ENCODE measurements at places on chromosomes 2 and 18.

DNA sequence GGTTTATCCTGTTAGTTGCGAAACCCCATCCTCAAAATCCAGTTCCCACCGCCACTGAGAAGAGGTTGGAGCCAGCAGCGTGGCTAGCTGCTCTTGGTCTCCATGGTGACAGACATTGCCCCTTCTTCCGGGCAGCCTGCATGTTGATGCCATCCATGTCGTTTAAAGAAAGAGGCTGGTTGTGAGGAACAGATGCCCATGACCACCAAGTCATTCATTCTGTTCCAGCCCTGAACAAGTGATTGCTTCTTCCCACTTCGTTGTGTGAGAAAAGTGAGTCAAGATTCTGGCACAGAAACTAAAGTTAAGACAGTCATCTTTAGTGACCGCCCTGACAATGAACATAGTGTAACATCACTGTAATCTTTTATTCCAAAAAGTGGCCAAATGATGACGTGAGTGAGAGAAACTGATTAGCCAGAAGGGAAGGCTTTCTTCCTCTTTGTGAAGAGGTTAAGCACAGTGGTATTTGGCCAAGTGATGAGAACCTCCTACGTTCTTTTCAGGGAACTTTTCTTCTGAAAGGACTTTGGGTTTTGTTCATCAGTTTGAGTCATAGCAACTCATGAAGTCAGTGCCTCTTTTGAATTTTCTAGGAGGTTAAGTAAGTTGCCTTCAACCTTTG, 272.5 kb downstream of the GALR1 start:
- no peak for DNase-seq

- no peak for DNase-seq
These were observed 4.8 kb downstream of the ITGA4 start for GRCh38 chr2:181462033-181462432.

DNA sequence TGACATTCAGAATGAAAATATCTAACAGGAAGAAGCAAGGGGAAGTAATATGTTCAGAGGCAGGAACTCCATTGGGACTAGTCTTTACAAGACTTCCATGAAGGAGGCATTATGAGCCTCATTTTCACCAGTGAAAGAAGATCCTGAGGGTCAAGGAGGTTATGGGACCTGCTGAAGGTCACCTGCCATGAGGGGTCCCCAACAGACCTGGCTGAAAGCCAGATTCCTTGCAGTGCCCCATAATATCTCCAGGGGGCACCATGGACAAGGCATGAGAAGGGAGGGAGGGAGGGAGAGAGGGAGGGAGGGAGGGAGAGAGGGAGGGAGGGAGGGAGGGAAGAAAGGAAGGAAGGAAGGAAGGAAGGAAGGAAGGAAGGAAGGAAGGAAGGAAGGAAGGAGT, 27.9 kb downstream of the XDH start:
- no peak for DNase-seq

DNA sequence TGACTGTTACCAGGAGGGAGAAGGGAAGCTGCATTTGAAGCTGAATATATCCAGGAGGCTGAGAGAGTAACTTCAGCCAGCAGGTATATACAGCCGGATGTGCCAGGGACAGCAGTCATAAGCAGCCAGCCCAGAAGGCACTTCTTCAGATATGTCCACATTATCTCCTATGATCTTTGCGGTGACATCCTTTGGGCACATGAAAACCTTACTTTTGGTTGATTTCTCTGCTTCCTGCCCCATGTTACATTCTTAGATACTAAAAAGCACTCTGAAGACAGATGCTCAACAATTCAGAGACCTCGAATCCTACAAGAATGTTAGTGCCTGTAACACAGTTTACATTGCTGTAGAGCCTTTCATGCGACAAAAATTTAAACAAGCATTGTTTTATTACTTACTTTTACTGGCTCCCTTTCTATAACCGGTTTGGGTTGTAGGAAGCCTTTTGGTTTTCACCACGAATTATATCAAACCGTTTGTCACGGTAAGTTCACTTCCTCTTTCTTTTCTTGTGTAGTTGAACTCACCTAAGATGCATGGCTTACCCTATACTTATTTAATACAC, 50.3 kb upstream of the TLK1 start:
- no peak for DNase-seq

DNA sequence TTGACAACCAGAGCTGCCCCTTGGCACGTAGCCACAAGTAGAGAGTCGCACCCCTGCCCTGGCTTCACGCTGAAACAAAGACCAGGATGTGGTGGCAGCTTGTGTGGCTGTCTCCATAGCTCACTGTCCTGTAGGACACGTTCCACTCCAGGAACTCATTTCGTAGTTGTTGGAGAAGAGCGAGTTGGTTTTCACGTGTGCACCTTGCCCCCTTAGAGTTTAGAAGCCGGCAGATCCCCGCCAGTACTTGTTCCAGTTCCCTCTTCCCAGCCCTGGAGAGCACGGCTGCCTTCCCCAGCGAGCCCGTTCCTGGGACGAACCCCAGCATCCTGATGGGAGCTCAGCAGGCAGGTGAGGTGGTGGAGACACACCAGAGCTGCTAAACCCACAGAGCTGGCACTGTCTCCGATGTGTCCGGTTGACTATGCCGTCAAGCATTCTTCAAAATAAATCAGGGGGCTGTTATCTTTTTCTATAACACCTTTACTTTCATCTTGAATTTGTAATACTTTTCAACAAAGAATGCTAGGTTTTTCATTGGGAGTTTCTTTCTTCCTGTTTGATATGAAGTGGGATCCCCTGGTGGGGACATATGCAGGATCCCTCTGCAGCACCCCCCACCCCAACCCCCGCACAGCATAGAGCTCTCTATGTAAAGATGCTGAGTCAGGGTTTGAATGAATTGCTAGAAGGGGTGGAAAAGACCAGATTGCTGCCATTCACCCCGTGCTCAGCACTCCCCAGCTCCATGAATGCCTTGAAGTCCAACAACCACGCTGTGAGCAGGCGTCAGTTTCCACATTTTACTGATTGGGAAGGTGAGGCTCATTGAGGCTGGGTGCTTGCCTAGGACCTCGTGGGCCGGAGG, 44.5 kb downstream of the GREB1 start:
- DNase-seq = no peak

DNA sequence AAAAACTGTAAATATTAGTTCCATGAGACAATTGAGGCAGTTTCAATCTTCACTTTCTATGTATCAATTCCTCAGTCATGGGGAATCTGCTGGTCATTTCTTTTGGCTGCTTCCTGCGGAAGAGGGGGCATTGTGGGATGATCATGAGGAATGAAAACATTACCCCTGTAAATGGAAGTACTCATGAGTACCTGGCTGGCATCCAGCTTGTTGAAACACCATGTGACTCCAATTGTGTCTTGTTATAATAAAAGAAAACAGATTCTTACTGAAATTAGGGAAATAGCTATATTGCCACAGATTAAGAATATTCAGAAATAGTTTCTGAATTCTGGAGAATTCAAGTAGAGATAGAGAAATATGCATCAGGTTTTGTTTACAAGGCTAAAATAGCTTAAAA, 41.6 kb upstream of the GPR39 start:
- DNase-seq = no peak

- DNase-seq = no peak
These were observed 72.1 kb upstream of the LYPD6B start for GRCh38 chr2:148966438-148966758.

- DNase-seq = peak; percentile 22
These were observed 116.6 kb downstream of the LIPG start for GRCh38 chr18:49678440-49678839.

GRCh38 chr18:58624011-58624410, 4.9 kb downstream of the ALPK2 start:
- DNase-seq = no peak

GRCh38 chr18:10690366-10690765, 164.5 kb downstream of the NAPG start:
- peak; percentile 55 for DNase-seq

GRCh38 chr2:109293663-109294062, 164.7 kb downstream of the SH3RF3 start:
- no peak for DNase-seq

DNA sequence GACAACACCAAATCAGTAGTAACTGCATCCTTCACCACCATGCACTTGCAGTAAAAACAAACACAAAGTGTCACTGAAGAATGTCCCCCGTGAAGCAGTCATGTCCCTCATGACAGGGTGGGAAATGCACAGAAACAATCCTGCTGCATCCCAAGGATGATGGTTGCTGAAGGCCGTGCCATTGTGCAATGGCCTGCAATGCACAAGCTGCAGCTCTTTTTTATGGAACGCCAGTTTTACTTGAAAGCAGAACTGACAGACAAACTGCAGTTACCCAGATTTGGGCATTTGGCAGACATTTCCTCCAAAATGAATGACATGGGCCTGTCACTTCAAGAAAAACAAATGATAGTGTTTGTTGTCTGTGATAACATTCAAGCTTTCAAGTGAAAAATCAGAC, 2.4 kb upstream of the CHST10 start:
- no peak for DNase-seq

DNA sequence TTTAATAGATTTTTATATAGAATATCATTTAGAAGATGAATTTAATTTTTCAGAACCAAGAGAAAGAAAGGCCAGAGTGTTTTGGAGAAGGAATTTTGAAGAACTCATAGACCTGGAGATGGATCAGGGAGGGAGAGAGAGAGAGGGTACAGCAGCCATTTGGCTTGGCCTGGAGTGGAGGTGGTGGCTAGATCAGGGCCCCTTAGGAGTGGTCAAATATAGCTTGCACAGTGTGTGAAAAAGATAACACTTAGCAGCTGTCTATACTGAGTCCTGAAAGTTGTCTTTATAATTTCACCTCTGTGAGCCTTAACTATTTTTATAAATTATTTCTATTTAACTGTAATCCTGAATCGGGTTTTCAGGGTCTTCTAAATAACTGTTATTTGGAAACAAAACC, 38.8 kb upstream of the ACYP2 start:
- no peak for DNase-seq

DNA sequence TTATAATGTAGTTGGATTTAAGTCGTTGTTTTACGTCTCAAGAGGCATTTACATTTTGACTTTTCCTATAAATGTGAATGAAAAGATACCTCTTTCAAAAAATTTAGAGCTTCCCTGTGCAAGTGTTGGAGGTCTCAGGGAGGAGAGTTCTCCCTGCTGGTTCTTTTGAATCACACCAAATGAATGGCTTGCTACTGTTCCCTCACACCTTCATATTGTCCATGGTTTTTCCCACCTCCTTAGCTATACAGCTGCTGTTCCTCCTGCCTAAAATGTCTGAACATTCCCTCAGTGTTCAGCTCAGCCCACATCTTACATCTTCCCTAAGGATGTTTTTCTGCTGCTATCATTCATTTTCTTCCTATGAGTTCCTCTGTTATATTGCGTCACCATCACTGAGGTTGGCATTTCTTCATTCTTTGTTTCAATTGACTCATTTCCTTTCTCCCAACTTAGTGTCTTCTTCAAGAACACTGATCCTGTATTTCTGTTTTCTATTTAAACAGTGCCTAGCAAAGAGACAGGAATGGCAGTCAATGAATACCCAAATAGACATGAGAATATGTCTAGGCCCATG, 46.0 kb downstream of the COX7A2L start:
- DNase-seq = no peak

- DNase-seq = no peak
These were observed 44.1 kb downstream of the TMEM163 start for GRCh38 chr2:134674687-134675086.

DNA sequence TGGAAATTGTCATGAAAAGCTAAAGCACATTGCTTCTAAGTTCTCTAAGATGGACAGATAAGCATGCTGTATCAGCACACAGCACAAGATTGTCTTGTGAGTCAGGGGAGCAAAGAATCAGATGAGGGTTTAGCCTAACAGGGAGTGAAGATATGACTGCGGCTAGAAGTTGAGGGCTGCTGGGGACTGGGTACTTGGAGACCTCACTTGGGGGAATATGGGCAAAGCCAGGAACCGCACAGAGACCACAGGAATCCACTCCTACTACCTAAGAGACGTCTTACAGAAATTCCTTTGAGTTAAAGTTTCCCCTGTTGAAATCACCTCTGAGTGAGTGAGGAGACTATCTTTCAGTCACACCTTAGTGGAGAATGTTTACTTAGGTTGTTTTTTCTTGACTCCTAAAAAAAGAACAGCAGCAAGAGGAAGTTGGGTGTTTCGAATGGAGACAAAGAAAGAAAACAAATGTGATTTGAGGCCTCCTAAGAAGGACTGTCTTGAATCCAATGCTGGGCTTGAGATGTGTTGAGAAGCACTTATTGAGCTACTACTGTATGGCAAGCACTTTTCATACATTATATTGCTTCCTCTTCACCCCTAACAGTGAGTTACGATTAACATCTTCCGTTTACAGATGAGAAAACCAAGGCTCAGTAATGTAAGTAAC, 100.7 kb downstream of the ANKRD44 start:
- no peak for DNase-seq

DNA sequence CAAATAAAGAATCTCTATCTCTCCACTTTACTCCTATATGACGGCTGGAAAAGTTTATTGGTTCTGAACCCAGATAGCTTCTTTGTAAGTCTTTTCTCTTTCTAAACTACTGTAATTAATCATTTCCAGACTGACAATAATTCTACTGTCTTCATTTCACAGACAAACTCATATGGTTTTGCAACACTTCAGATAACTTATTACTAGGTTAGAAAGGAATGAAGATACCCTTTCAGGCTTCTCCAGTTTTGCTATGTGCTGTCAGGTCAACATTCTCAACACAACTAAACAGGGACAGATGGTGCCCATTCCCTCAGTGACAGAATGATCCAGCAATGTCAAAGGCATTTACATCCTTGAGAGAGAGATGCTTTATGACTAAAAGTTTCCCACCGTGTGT, 198.5 kb upstream of the ITGA4 start:
- DNase-seq = no peak

DNA sequence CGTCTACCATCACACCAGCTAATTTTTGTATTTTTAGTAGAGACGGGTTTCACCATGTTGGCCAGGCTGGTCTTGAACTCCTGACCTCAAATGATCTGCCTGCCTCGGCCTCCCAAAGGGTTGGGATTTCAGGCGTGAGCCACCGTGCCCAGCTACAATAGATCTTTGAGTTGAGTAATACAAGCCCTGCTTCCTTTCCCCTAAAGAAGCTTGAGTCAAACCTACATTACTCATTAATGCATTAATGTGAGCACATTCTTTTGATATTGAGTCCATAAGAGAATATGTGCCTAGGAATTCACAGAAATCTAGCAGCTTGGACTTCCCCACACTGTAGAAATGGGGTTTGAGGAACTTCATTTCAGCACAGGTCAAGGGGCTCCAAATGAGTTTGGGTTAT, 39.6 kb downstream of the PSMG2 start:
- DNase-seq = no peak

GRCh38 chr2:65351234-65351947, 81.0 kb downstream of the SPRED2 start:
- DNase-seq = no peak

DNA sequence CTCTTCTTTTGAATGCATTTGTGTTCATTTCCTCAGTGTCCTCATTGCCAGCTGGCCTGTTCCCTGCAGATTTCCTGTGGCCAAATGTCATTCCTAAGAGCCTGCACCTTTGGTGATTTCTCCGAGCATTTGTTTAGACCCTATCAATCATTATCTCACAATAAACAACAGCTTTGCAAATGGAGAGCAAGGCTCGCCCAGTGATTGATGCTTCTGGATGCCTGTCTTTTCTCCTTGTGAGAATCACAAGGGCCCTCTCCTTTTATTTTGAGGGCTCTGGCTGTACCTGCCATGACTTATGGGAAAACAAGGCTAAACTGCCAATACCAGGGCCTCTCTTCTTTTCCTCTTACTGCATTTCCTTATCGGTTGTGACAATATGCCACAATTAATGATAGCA, 1454.4 kb upstream of the CELF4 start:
- DNase-seq = peak; percentile 6

Measured in NCI-H146 (cell line).